GM12878 (cell line): ENCODE measurements at places on chromosomes 11 and 22.

DNA sequence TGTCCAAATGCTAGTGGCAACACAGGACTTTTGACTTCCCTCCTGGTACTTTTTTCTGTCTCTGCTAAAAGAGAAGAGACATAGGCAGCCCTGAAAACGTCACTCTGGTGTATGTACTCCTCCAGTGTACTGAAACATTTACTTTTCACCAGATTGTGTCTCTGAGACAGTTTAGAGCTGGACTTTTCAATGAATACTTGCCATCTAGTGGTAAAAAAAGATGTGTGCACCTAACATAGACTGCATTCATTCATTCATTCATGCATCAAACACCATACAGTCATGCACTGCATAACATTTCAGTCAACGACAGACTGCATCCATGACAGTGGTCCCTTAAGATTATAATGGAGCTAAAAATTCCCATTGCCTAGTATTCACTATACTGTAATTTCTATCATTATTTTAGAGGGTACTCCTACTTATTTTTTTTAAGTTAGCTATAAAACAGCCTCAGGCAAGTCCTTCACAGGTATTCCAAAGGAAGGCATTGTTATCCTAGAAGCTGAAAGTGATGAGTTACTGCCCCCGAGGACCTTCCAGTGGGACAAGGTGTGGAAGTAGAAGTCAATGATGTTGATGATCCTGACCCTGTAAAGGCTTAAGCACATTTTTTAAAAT, 186.2 kb downstream of the SPON1 start:
- DNase-seq: no peak

GRCh38 chr11:46659908-46660307, 40.5 kb downstream of the ARHGAP1 start:
- DNase-seq: no peak

DNA sequence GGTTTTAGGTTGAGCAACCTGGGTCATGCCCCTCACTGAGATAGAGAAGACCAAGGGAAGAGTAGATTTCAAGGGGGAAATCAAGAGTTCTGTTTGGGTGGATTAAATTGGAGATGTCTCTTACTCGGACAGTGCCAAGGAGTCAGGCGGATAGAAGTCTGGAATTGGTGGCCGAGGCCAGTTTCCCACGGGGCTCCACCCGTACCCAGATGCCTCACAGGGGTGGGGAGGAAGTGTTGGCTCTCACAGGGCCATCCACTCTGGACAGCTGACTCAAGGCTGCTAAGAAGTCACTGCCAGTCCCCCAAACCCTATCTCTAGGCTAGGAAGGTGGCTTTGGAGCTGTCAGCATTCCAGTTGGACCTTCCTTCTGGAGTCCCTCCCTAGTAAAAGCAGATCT, 79.1 kb upstream of the TIMP3 start:
- DNase-seq: no peak

GRCh38 chr11:44629732-44630345, 64.4 kb downstream of the CD82 start:
- no peak for DNase-seq

- no peak for DNase-seq
Measured at GRCh38 chr11:60512651-60513225, 2.5 kb upstream of the MS4A13 start.
